ENCODE measurements at places on chromosomes 7 and 10.
A peak's percentile ranks its signal among the peaks of the same experiment; 100 is the strongest.

GRCh38 chr10:24971374-24971773, 19.0 kb upstream of the PRTFDC1 start:
- no peak for DNase-seq

- no peak for DNase-seq
Measured at GRCh38 chr7:46784732-46785131, 797.2 kb downstream of the TNS3 start.

DNA sequence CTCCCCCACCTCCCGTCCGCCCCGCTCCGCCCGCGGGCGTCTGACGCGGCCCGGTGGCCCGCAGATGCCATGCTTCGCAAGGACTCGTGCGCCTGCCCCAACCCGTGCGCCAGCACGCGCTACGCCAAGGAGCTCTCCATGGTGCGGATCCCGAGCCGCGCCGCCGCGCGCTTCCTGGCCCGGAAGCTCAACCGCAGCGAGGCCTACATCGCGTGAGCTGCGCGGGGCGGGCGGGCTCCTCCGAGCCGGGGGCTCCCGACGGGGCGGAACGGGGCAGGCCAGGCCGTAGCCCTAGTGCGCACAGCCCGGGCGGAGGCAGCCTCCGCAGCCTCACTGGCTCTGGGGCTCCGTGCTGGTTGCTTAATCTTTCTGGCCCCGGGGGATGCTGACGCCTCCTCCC, 2.8 kb downstream of the ASIC3 start:
- DNase-seq: peak; percentile 69

GRCh38 chr7:118306771-118307170, 82.3 kb downstream of the ANKRD7 start:
- DNase-seq: no peak

DNA sequence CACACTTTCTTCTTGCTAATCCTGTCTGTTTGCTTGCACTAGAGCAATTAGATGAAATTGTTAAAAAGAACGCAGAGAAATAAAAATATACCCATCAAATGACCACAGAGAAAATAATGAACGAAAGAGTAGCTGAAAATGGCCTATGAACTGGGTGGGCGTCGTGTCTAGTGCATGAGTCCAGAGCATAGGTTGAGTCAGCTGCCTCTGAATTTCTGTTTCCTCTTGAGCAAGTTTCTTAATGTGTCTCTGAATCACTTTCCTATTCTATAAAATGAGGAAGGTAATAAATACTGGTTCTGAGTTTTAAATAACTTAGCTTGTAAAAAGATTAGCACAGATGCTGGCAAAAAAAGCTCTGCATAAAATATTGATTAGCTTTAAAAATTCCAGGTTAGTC, 75.0 kb downstream of the POM121L12 start:
- no peak for DNase-seq

GRCh38 chr10:66455304-66455703, 470.5 kb upstream of the LRRTM3 start:
- DNase-seq: no peak

- DNase-seq: no peak
Measured at GRCh38 chr7:104936546-104936945, 77.5 kb upstream of the KMT2E start.

GRCh38 chr7:154571772-154572171, 431.2 kb downstream of the PAXIP1 start:
- DNase-seq: no peak

- no peak for DNase-seq
Measured at GRCh38 chr10:93445978-93446720, 36.0 kb downstream of the MYOF start.

GRCh38 chr7:30171766-30172447, 37.1 kb downstream of the MTURN start:
- no peak for DNase-seq

- DNase-seq: no peak
Measured at GRCh38 chr7:76185187-76185896, 16.4 kb upstream of the SRRM3 start.

GRCh38 chr7:98968621-98969020, 90.3 kb downstream of the TRRAP start:
- DNase-seq: no peak

DNA sequence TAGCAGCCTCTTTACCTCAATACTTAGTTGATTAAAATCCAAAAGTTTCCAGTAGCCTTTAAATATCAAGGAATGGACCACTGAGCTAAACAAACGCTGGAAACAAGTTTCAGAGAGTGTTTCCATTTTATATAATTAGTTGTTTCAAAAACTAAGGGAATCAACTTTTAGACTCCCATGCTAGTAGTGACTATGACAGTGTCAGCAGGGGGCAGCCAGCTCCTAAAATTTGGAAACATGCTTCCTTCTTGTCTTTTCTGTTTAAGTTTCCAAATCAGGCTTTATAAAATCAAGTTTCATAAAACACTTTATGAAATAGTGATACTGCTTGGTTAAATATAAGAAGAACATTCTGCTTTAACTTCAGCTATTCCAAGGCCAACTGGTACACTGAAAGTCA, 138.2 kb upstream of the TMEM229A start:
- DNase-seq: peak; percentile 15

GRCh38 chr7:18508443-18509427, 13.2 kb downstream of the HDAC9 start:
- no peak for DNase-seq

DNA sequence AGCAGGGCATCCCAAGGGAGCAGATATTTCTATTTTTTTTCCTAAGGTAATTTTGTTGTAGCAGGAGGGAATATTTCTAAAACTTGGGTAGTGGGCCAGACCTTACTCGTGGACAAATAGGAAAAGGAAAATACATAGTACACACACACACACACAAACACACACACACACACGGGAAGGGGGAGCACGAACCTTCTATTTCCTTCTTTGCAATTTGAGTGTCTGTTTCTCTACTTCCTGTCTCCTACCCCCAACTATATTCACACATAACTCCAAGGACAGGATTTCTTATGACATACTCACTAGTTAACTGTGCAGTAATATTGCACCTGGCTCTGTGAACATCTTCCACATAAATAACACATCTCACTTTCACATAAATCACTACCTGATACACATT, 4.4 kb downstream of the LDB1 start:
- DNase-seq: no peak

DNA sequence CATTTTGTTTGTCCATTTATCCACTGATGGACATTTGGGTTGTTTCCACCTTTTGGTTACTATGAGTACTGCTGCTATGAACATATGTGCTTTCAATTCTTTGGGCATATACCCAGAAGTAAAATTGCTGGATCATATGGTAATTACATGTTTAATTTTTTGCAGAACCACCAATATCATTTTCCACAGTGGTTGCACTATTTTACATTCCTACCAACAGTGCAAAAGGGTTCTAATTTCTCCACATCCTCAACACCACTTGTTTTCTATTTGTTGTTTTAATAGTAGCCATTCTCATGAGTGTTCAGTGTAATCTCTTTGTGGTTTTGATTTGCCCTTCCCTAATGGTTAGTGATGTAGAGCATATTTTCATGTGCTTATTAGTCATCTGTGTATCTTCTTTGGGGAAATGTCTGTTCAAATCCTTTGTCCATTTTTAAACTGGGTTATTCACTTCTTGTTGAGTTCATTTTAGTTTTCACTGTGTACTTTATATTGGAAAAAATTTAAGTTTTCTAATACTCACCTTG, 101.9 kb downstream of the HIBADH start:
- no peak for DNase-seq

- DNase-seq: no peak
Measured at GRCh38 chr10:133396035-133396624, 2.2 kb downstream of the MTG1 start.

- DNase-seq: no peak
Measured at GRCh38 chr10:239109-239508, 103.9 kb downstream of the ZMYND11 start.

DNA sequence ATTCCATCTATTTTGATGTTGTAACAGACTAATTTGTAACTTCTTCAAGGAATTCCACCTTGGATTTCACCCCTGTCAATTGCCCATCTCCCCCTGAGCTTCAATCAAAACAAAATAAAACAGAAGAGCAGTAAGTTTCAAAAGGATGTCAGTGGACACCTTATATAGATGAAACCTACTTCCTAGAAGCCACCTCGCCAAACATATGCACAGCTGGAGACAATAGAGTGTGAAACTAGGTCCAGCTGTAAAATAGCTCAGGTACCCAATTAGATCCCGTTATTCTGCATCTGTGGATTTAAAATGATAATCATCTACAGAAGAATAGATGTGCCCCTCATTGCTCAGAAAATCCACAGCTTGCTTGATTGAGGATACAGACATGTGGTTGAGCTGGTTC, 598.6 kb downstream of the SH2D4B start:
- no peak for DNase-seq

DNA sequence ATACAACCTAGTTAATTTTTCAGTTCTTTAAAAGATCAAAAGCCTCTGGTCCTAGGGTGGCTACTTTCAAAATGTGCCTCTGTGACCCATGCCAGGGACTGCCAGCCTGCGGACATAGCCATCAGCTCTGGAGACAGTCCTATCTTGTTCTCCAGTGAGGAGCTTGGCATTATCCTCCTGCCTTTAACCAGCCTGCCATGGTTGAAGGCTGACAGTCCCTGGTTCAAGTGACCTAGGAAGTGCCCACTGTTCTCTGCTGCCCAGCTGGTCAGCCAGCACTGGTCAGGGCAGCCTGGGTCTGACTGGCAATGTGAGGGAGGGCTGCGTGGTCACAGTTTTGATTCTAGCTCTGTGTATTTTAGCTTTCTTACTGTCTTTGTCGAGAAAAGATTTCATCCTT, 18.1 kb upstream of the ARHGAP22 start:
- DNase-seq: no peak

All from heart right ventricle (tissue), 16 donors.